Glomerular endothelial cell (primary cell): ENCODE measurements at places on chromosomes 1 and 21. TPM values are rescaled to one million over a fixed set of nuclear protein-coding genes. Genes with fewer than 3 reads are reported as not detected.
A peak's percentile ranks its signal among the peaks of the same experiment; 100 is the strongest.

Gene DHRS3
- total RNA-seq, result 58.5 and 71.4 TPM in 2 replicates

Gene S1PR1
- 260 and 279 TPM in 2 replicates for total RNA-seq

Gene PALMD
- 83.9 and 122 TPM in 2 replicates for total RNA-seq

Gene SPRR2D
- not detected in 2 replicates for total RNA-seq

Gene RGS2
- 2.9 and 7.3 TPM in 2 replicates for total RNA-seq

Gene CDC20
- 15.2 and 38.9 TPM in 2 replicates for total RNA-seq

Gene ZNF362
- 15.8 and 30.3 TPM in 2 replicates for total RNA-seq

DNA sequence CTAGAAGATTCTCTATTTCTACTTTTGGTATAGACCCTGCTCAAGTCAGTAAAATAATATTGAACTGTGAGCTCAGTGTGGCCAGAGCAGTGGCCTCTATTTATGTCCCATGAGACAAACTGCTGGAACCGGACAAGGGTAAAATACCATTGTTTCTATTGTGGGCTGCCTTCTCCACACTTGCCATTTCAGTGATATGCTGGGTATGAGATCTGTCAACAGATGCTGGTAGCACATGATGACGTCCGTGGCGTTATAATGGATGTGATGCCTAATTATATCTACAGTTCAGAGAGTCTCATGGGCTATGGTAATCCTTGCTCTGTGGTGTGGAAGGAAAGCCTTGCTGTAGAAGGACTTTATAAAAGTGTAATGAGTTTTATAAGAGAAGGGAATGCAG is 2.4 kb downstream of the ACTN2 start:
- DNase-seq, result no peak

- DNase-seq, result no peak
Measured at GRCh38 chr1:29803486-29803885, 567.2 kb downstream of the PTPRU start.

DNA sequence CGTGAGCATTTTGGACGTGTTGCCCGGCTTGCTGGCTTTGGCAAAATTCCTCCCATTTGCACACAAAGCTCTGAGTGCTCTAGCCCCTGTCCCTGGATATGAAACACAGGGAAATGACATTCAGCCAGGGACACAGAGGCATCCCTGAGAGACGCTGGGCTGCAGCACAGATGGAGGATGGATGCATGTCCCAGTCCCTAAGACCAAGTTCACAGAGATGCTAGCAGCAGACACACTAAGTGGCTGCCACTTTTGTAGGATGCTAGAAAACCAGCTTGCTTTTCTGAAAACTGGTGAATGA is 12.5 kb downstream of the ACTRT2 start:
- DNase-seq, result no peak

GRCh38 chr1:110235181-110235833 is 25.2 kb downstream of the KCNC4 start:
- peak; percentile 16 for DNase-seq

- no peak for DNase-seq
Measured at GRCh38 chr1:70317087-70317486, 37.4 kb downstream of the ANKRD13C start.

GRCh38 chr1:223837206-223837605 is 8.5 kb downstream of the TP53BP2 start:
- no peak for DNase-seq

DNA sequence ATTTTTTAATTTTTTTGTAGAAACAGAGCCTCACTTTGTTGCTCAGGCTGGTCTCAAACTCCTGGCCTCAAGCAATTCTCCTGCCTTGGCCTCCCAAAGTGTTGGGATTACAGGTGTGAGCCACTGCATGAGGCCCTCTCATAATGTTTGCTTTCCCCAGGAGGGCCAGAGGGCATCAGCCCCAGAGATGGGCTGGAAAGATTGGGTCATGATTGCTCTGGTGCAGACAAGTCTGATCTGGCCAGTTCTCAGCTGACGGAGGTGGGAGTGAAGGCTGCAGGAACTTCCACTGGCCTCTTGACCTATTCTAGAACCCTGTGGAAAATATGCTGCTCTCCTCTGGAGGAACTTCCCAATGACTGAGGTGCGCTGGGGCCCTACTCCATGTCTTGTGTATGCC is 43.4 kb upstream of the RD3 start:
- DNase-seq, result no peak

- no peak for DNase-seq
Measured at GRCh38 chr1:234840843-234841242, 230.9 kb upstream of the IRF2BP2 start.

DNA sequence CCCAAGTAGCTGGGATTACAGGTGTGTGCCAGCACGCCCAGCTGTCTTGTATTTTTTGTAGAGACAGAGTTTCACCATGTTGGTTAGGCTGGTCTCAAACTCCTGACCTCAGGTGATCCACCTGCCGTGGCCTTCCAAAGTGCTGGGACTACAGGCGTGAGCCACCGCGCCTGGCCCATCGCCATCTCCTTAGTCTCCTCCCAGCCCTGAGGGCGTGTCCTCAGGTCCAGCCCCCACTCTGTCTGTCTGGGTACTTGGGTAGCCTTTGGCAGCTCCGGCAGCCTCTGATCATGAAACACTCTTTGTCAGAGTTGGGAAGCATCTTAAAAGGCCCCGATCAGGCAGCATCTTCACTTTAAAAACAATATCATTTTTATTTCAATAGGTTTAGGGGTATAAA is 90.3 kb upstream of the DISP3 start:
- no peak for DNase-seq

GRCh38 chr1:225767634-225768540 is 9.7 kb upstream of the SRP9 start:
- no peak for DNase-seq

- no peak for DNase-seq
Measured at GRCh38 chr1:186888367-186888766, 59.6 kb downstream of the PLA2G4A start.

- no peak for DNase-seq
Measured at GRCh38 chr1:145720556-145720877, 1.2 kb downstream of the CD160 start.

DNA sequence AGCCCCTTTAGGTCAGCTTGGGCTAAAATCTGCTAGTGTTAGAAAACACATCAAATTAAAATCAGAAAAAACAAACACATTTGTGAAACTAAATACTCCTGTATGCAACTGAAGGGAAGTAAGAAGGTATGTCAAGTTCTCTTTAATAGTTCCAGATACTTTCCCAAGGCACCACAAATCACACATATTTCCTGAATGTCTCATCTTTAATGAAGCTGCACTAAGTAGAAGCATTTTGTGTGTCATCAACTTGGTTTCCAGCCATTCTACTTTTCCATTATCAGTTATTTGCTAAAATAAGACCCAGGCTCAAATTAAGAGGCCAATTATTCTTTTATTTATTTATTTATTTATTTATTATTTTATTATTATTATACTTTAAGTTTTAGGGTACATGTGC is 34.7 kb downstream of the CRB1 start:
- no peak for DNase-seq

GRCh38 chr1:38859561-38860453 is at the start of gene RRAGC:
RRAGC (minus strand) TSS chr1:38859772; CDS start chr1:38859646, 126 bp downstream.
- peak; percentile 56 for DNase-seq

GRCh38 chr1:206967096-206967849 is 3.0 kb downstream of the FCAMR start:
- DNase-seq, result no peak

GRCh38 chr1:180112984-180113647 is 41.6 kb upstream of the QSOX1 start:
- DNase-seq, result no peak

DNA sequence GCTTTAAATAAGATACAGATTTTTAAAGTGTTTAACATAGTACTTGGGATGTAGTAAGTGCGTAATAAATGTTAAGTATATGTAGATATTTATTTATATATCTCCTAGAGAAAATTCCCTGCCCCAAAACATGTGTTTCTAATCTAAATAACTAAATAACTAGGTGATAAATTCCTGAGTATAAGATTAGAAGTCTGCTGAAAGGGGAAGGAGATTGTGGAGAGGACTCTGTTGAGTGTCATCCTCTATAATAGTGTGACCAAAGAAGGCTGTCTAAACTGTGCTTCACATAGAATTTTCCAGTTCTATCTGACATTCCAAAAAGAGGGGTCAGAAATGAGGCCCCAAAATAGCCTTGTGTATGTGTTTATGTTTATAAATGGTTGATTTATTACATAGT is 590.5 kb upstream of the ADAMTS5 start:
- no peak for DNase-seq

GRCh38 chr1:234979296-234980279 is 149.0 kb downstream of the TOMM20 start:
- no peak for DNase-seq

GRCh38 chr1:67338642-67339041 is 31.0 kb downstream of the IL12RB2 start:
- DNase-seq, result no peak

GRCh38 chr1:247924868-247925267 is at the start of gene OR2AJ1:
OR2AJ1 (plus strand) TSS chr1:247924889; CDS start chr1:247933769, 8,880 bp downstream.
- no peak for DNase-seq

DNA sequence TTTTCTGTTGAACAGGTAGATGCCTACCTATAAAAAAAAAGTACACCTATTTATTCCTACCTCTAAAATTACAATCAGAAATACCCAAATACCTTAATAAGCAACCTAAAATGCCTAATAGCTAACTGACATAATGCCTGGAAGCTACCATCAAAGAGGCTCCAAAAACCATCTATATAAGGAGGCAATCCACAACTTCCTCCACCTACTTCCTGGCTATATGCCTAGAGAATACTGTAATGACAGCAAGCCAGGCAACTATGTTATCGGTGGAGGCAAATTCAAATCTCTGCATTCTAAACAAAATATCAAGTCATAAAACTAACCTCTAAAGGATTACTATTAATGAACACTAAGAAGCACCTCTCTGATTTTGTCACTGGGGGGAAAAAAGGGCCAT is 10.1 kb downstream of the ZNF644 start:
- DNase-seq, result no peak

DNA sequence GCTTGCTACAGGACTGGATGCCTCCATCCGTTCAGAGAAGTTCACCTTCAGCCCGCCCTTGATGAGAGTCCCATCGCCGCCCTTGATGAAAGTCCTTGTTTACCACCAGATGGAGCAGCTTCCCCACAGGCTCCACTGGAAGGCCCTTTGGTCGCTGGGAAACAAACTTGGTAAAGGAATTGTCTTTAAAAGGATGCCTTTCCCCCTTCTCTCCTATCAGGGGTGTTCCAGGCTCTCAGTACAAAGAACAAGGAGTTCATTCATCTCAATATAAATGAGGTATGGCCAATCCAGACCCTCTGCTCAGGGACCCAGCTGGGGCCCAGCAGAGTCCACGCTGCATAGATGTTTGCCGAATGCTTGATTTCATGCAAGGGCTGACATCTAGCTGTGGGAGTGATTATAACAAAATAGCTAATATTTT is 50.8 kb downstream of the CAPN9 start:
- peak; percentile 7 for DNase-seq

DNA sequence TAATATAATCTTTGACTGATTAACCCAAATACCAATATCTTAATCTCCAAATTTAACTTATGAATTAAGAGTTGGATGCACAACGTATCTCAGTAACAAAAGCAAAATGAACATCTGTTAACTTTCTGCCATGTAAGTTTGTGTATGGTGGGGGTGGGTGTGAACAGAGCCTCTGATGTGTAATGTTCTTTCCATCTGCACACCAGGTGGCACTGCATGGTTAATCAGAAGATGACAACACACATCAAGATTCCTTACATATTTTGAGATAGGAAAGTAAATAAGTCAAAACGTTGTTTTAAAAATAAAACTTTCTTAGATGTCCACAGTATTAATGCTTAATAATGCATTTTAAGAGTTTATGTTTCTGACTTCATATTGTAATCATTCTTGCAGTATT is 251.9 kb downstream of the DPYD start:
- DNase-seq, result peak; percentile 7

- DNase-seq, result no peak
Measured at GRCh38 chr1:68269637-68270430, 37.5 kb upstream of the WLS start.

DNA sequence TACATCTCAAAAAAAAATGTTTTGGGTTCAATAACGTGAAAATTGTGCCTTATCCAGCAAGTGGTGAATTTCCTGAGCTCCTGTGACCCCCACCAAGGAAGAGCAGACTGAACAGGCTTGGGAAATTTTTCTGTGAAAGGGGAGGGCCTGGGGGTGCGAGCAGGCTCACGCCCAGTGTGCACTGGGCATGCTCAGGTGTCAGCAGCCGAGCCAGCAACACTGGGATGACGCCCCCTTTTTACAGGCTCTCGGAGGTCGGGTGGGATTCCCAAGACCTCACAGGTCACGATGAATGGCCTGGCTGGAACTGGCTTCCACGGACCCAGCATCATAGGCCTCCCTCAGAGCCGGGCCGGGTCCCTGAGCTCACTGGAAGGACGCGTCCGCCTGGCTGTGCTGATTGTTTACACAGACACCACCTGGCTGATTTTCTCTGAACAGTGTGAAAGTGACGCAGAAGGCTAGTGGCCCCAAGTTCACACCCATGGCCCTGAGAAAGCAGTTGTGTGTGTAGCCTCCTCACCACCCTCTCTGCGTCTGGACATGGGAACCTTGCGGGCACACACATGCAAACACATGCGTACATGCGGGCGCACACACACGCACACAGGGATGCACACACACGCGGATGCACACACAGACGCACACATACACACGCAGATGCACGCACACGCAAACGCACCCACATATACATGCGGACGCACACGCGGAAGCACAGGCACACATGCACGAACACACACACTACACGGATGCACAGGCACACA is 9.2 kb downstream of the CSTB start:
- no peak for DNase-seq

GRCh38 chr1:164709541-164710278 is 150.7 kb downstream of the PBX1 start:
- no peak for DNase-seq

GRCh38 chr1:221778535-221779142 is 36.8 kb upstream of the DUSP10 start:
- no peak for DNase-seq

DNA sequence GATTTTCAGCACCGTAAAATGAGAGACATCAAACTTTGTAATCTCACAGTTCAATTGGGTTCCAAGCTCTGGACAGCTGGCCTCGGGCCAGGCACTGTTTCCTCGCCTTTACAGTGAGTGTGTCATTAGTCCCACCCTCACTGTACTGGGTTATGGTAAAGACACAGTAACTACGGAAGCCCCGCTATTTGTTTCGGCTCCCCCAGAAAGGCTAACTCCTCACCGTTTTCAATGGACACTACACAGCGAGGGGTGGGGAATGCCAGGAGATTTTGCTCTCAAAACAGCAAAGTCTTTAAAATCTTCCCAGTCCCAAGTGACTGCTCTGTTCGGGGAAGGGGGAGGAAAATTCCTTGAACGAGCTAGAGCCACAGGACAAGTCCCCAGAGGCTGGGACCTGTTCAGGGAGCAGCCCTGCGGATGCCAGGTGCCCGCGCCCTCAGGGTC is 757 bp upstream of the SPSB1 start:
- no peak for DNase-seq

- DNase-seq, result peak; percentile 51
Measured at GRCh38 chr1:87292684-87293493, 35.8 kb upstream of the LMO4 start.
